ENCODE measurements at places on chromosomes 11 and 22.
A peak's percentile ranks its signal among the peaks of the same experiment; 100 is the strongest.

- DNase-seq: no peak
Observed at GRCh38 chr11:86687185-86687778, 14.9 kb upstream of the ME3 start.

DNA sequence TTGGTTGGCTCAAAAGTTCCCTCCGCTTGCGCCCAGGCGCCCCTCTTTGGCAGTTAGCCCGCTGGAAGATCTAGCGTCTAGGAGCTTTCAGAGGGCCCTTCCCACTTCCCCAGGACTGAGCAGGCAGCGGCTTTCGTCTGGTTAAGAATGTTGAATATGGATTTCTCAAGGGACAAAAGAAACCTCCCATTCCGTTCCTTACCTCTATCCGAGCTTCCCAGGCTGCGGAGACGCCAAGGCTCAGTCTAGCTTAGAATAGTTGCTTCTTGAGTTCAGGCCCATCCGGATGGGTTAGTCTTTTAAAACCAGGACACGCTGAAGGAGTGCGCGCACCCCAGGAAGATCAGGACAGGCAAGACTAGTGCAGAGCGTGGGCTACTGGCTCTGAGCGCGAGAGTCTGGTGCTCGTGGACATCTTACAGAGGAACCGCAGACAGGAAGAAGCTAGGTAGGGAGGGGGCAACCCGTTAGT, 1.6 kb downstream of the NELL1 start:
- no peak for DNase-seq

DNA sequence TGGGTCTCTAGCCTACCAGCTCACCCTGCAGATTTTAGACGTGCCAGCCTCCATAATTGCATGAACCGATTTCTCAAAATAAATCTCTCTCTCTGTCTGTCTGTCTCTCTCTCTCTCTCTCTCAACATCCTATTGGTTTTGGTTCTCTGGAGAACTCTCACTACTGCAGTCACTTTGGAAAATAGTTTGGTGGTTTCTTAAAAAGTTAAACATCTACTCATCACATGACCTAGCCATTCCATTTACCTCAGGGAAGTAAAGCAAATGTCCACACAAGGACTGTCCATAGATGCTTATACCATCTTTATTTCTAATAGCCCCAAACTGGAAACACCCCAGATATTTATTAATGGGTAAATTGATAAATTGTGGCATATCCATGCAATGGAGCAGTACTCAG, 119.5 kb downstream of the SNX19 start:
- DNase-seq: no peak

DNA sequence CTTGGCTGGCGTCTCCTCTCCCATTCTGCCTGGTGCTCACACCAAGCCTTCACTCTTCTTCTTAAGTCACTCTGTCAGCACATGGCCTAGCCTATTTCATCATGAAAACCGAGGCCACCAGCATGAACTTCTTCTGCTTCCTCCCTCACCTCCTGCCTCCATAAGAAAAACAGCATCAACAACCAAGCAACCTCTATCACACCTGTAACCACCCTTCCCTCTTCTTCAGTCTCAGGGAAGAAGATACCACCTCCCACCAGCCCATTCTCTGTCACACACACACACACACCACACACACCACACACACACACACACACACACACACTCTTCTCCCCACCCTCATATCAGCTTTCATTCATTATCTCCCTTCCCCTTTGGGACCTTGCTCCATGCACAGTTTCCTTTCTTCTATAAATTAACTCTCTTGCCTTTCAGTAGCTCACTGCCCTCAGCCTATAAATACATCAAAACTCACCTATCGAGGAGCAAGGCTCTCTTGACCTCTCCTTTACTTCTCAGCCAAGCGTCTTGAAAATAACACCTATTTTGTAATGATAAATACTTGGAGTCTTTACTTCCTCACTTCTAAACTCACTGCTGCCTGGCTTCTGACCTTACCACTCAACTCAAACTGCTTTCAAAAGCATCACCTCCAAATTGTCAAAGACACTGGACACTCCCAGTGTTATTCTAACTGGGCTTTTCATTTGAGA, 36.6 kb downstream of the SC5D start:
- DNase-seq: no peak

GRCh38 chr22:37160027-37160426, 10.3 kb upstream of the IL2RB start:
- no peak for DNase-seq

GRCh38 chr11:12539572-12539971, 134.6 kb upstream of the TEAD1 start:
- DNase-seq: peak; percentile 91

DNA sequence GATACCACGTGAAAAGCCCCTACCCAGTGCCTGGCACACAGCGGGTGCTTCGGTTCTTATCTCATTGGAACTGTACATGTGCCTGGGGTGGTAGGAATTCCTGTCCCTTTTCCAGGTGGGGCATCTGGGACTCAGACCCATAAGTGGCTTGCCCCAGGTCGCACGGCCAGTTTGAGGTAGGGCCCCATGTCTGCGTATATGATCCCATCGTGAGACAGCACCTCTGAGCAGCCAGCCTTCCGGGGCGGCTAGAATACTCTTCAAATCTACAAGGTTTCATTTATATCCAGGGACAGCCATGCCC, 33.5 kb upstream of the SMIM38 start:
- DNase-seq: no peak

GRCh38 chr11:64364911-64365310, 5.9 kb downstream of the RPS6KA4 start:
- no peak for DNase-seq

- no peak for DNase-seq
Observed at GRCh38 chr11:46900091-46900746, 18.1 kb downstream of the LRP4 start.

GRCh38 chr11:120115272-120116000, 22.5 kb downstream of the TRIM29 start:
- no peak for DNase-seq

GRCh38 chr11:67700548-67701262, 26.3 kb upstream of the ALDH3B2 start:
- DNase-seq: no peak

- no peak for DNase-seq
Observed at GRCh38 chr22:49535527-49536125, 292.0 kb downstream of the BRD1 start.

- peak; percentile 18 for DNase-seq
Observed at GRCh38 chr22:33302049-33302545, 243.9 kb upstream of the SYN3 start.

DNA sequence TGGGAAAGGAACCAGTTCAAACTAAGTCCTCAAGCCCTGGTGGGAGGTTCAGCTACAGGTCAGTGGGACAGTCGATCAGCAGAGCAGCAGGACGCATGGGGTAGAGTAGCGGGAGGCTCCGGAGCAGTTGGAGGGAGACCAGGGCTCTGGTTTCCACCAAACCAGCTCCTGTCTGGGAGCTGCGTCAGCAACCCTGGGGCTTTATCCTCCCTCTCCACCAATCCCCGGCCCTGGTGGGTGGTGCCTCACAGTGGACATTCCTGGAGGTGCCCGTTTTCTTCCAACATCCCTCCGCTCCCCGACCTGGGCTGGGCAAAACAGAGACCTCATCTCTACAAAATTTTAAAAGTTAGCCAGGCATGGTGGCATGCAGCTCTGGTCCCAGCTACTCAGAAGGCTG, 32.4 kb downstream of the ZNF195 start:
- DNase-seq: no peak

DNA sequence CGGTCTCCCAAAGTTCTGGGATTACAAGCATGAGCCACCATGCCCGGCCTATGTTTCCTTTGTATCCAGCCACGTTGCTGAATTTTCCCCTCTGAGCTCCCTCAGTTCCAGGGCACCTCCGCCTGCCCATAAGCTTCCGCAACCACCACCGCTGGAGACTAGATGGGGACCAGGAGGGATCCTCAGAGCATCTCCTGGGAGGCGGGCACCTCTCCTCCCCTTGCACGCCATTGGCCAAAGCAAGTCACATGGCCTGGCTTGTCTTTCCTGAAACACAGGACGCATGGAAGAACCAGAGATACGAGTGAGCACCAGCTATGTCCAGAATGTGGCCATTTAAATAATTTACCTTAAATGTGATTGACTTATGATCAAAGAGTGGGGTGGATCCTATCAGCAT, 388.3 kb downstream of the BRD1 start:
- no peak for DNase-seq

DNA sequence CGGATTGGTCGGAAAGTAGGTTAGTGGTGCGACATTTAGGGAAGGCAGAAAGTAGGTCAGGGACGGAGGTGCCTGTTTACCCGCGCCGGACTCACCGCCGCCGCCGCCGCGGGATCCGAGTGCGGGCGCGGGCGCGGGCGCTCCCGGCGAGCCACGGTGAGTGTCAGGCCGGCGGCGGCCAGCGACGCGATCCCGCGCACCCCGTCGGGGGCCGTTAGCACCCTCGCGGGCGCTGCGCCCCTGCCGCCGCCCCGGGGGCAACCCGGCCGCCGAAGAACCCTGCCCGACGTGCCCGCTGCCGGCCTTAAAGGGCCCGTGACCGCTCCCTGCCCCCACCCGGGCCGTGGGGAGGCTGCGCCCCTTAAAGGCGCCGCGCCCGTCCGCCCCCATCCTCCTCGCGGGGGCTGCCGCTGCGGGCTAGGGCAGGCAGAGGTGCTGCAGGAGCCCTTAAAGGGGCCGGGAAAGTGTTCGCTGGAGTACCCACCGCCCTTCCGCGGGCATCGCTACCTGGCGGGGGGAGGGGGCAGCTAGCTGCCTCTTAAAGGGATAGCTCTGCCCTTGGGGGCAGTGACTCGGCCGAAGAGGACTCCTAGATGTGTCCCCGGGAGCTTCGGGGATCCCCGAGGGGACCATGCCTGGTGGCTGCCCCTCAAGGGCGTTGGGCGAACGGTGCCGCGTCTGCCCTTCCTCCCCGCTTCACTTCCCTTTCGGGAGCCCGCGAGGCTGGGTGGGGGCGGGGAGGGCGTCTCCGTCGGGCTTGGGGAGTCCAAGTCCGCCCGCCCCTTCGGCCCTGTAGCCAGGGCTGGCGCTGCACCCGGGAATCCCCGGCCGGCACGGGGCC, at the start of gene BMAL1:
TSS of gene BMAL1 (plus strand) at position 23 of the 841 bp plus-strand sequence. CDS start 76,519 bp downstream, outside the sequence.
- no peak for DNase-seq

DNA sequence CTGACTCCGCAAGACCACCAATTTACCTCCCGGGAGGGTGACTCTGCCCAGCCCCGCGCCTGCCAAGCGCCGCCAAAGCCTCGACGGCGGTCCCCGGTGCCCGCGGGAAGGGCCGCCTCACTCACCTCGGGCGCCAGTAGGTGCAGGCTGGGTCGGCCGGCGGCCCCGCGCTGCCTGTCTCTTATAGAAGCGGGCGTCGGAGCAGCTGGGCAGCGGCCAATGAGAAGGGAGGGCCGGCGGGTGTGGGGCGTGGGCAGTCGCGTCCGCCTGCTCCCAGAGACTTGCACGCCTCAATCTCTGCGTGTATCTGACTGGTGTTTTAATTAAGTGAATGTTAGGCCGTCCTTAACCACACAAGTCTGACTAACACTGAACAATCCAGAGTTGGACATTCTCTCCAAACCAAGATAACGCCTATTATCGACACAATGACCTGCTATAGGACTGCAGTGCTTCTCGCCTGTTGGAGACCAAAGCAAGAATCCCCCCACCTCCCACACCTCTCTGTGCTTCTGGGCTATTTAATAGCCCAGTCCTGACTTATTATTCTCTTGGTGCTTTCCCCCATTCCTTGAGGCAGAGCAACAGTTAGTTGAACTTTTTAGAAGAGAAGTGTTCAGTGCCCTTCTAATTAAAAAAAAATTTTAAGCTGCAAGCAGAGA, at the start of gene TPH1:
TSS of gene TPH1 (minus strand) at position 154 of the 662 bp plus-strand sequence. CDS start 5,507 bp downstream, outside the sequence.
- peak; percentile 89 for DNase-seq

- no peak for DNase-seq
Observed at GRCh38 chr11:64275031-64275800, 9.2 kb downstream of the BAD start.

DNA sequence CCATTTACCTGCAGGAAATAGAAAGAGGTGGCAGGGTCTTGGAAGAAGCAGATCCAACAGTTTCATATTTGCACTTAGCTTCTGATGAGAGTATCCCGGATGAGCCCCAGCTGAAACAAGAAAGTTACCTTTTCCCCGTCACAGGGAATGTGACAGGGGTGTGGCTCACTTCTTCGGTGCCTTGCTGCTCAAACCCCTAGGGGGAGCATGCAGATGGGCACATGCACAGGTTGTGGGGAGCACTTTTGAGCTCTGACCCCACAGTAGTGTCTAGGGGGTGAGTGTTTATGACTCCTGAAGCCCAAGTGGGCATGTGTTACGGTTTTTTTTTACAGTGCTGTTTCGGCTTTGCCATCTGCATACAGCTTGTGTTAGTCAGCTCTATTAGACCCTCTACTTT, 1221.0 kb downstream of the JRKL start:
- DNase-seq: no peak

DNA sequence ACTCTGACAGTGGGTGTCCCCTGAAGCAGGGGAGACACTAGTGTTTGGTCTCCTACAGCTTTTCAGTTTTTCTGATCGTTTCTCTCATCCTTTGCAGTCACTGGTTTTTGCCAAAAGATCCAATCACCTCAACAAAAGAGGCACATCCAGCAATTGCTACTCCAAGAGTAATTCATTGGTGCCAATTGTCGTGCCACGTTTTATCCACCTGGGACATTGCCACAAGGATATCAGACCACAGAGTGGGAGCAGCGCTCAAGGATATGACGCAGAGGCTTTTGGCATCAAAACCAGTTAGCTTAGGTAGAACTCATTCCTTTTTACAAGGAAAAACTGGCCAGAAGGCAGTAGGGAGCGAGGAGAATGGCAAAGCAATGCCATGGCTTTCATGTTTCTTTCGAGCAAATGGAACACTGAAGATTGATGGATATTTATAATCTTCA, 40.9 kb upstream of the BLID start:
- peak; percentile 91 for DNase-seq
